ENCODE measurements at places on chromosomes 1 and 21. TPM values are rescaled to one million over a fixed set of nuclear protein-coding genes. Genes with fewer than 3 reads are reported as not detected.

Gene KLHDC8A
- 1.1 TPM for total RNA-seq

Gene CD5L
- not detected for total RNA-seq

Gene PRDM16
- total RNA-seq, result 0.09 TPM

Gene WDR64
- not detected for total RNA-seq

Gene CFHR2
- not detected for total RNA-seq

Gene EEIG2
- 5.6 TPM for total RNA-seq

Gene GCSAML
- total RNA-seq, result not detected

Gene RXFP4
- not detected for total RNA-seq

Gene SPOCD1
- total RNA-seq, result 4.4 TPM

Gene S1PR1
- total RNA-seq, result 0.13 TPM

Gene AZIN2
- total RNA-seq, result 0.62 TPM

Gene MUL1
- 43.1 TPM for total RNA-seq

Gene LRP8
- total RNA-seq, result 31.8 TPM

Gene SPATA45
- total RNA-seq, result not detected

Gene TBX15
- total RNA-seq, result not detected

Gene ST7L
- 10.6 TPM for total RNA-seq

Gene SRSF10
- total RNA-seq, result 88.1 TPM

Gene NR1I3
- total RNA-seq, result 0.26 TPM

Gene NUP133
- 15.9 TPM for total RNA-seq

Gene LCE2B
- not detected for total RNA-seq

Gene AGO3
- total RNA-seq, result 5.8 TPM

Gene PLPPR4
- total RNA-seq, result not detected

Gene A3GALT2
- total RNA-seq, result not detected

Measured in A549 treated with GW870086 at 1 μM for 4 hours (cell line).